Right lung (tissue), 10 donors: ENCODE measurements at places on chromosomes 5 and 9. TPM values are rescaled to one million over a fixed set of nuclear protein-coding genes. Genes with fewer than 3 reads are reported as not detected.

- DNase-seq, result no peak
These were observed 136.5 kb upstream of the PTCH1 start for GRCh38 chr9:95653246-95653645.

- DNase-seq, result no peak
These were observed 353.4 kb upstream of the PANK3 start for GRCh38 chr5:168932400-168933189.

DNA sequence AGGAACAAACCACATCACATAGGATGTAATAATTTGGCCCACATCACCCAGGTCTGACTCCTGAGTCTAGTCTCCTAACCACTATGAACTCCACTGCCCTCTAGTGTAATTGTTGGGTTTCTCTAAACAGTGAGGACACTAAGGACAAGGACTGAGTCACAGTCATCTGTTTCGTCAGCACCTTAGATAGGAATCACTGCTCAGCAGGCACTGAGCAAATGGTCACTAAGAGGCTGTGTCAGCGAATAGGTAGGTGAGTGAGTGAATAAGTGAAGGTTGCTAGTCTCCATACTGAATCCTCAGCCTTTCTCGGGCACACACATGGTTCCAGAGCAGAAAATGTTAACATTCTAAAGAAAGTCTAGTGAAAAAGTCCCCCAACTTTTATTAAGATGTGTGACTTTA is 278.6 kb downstream of the SPOCK1 start:
- no peak for DNase-seq

DNA sequence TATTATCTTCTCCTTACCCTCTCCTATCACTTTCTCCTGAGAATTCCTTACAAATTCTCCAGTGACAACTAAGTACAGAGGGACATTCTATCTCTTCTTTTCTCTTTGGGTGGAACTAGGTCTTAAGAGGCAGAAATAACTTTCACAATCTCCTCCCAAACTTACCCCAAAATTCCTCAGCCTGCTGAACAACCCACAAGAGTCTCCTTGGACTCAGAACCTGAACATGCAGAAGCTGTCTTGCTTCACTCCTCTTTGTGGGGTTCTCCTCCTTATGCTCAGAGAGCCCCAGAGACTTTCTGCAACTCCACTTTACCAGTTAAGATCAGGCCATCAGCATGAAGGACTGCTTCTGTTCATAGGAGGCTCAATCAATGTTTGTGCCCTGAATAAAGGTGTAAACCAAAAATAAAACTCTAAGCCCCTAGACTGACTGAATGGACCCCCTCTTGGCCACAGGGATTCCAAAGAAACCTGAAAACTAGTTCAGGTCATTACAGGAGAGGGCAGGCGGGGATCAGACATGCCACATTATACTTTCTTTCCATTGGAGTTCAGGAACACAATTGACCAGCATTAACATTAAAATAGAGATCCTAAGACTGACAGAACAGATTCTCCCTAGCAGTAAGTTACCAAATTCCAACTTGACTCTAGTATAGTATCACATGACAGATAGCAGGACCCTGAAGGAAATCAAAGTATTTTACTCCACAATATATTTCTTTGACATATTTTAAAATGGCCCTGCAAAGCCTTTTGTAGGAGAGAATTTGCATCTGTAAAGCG is 179.7 kb upstream of the FBXL17 start:
- no peak for DNase-seq

DNA sequence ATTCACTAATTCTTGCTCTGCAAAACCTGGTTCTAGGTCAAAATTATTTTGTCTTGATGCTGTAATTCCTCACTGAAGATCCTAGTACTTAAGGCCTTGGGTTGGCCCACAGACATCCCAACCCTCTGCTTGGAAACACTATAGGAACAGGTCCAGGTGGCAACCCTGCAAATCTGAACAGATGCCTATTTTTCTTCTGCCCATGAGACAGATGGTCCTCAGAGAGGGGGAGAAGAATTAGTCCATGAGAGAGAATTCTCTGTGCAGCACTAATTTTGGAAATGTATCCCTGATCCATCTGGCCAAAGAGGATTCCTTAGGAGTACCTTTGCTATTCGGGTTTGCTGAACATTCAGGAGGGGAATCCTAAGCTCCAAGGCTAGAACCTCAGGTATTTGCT is 156.3 kb downstream of the ELAVL2 start:
- DNase-seq, result no peak

- DNase-seq, result no peak
These were observed 615.6 kb downstream of the EBF1 start for GRCh38 chr5:158484150-158484549.

DNA sequence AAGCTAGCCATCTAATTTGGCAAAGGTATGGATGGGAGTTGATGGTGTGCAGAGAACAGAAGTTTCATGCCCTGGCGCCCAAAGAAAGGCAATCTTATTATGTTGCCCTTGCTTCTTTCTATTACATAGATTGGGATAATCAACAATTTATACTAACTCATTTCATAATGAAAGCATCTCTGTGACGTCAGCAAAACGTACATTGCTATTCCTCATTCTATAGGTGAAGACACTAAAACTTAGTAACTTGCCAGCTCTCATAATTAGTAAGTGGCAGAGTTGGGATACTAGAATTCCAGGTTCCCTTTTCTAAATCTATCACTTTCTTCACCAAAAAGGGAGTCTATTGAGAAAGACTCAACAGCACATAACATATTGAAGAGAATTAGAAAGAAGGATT is 374.8 kb downstream of the NR2F1-AS1 start:
- DNase-seq, result no peak

DNA sequence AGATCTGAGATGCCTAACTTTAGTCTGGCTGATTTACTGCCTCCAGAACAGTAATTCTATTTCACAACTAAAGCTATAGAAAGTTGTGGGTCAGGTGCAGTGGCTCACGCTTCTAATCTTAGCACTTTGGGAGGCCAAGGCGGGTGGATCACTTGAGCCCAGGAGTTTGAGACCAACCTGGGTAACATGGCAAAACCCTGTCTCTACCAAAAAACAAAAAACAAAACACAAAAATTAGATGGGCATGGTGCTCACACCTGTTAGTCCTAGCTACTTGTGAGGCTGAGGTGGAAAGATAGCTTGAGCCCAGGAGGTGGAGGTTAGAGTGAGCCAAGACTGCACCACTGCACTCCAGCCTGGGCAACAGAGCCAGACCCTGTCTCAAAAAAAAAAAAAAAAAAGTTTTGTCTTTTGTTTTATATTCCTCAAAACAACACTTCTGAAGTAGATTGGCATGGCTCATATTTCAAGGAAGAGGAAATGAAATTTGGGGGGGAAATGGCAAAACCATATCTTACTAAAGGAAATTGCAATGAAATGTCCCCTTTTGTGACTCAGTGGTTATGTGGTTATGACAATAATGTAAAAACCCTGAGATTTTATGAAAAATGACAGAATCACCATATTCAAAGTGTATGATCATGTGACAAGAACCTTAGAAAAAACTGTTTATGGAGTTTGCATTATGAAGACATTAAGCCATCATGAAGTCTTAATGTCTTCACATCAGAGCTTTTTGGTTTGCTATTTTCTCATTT is 16.2 kb downstream of the FNBP1 start:
- DNase-seq, result no peak

GRCh38 chr9:29348999-29349398 is 1775.7 kb upstream of the C9orf72 start:
- DNase-seq, result no peak

The CPLANE1 gene
- polyA plus RNA-seq, result 36.2 TPM

The CNTNAP3 gene
- polyA plus RNA-seq, result 3.7 TPM

The WDR31 gene
- 6.2 TPM for polyA plus RNA-seq

The EQTN gene
- 0.52 TPM for polyA plus RNA-seq

The BRD3OS gene
- polyA plus RNA-seq, result 23.6 TPM
